ENCODE measurements at places on chromosomes 12 and 14. TPM values are rescaled to one million over a fixed set of nuclear protein-coding genes. Genes with fewer than 3 reads are reported as not detected.
A peak's percentile ranks its signal among the peaks of the same experiment; 100 is the strongest.

GRCh38 chr12:31485571-31485970 is 105.4 kb downstream of the DENND5B start:
- no peak overlapping the region for H3K27ac ChIP-seq
- no peaks in the 10 kb centered on the region for H3K36me3 ChIP-seq
- H3K4me1 ChIP-seq = no peaks in the 10 kb centered on the region
- H3K4me3 ChIP-seq = no peak overlapping the region

Gene BCL2L14
- 1.9 TPM for total RNA-seq

DNA sequence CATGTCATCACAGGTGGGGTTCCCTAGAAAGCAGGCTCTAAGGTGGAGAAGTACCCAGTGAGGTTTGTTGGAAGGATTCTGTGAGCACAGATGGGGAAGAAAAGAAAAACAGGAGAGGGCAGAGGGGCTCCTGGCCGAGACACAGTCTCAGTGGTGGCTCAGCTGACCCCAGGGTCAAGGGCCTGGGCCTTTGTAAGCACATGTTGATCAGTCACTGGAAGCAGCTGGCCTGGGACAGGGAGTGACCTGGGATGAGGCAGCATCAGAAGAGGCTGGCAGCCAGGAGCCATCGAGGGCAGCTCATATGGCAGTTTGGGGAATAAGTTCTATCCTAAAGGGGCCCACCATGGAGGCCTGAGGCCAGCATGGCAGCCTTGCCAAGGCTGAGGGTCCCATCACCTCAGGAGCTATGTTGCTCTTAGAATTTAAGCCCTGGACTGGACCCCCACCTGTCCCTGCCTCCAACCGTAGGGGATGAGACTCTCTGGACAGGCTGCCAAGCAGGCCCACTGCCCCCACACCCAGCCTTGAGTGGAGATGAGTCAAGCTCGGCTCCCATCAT is 6.3 kb upstream of the TMEM179 start:
- H3K27ac ChIP-seq = no peak overlapping the region
- DNase-seq = no peak
- H3K27me3 ChIP-seq = peaks cover 3% of the 10 kb centered on the region
- H3K36me3 ChIP-seq = no peaks in the 10 kb centered on the region
- no peaks in the 10 kb centered on the region for H3K4me1 ChIP-seq

Gene SERPINA6
- total RNA-seq = not detected

DNA sequence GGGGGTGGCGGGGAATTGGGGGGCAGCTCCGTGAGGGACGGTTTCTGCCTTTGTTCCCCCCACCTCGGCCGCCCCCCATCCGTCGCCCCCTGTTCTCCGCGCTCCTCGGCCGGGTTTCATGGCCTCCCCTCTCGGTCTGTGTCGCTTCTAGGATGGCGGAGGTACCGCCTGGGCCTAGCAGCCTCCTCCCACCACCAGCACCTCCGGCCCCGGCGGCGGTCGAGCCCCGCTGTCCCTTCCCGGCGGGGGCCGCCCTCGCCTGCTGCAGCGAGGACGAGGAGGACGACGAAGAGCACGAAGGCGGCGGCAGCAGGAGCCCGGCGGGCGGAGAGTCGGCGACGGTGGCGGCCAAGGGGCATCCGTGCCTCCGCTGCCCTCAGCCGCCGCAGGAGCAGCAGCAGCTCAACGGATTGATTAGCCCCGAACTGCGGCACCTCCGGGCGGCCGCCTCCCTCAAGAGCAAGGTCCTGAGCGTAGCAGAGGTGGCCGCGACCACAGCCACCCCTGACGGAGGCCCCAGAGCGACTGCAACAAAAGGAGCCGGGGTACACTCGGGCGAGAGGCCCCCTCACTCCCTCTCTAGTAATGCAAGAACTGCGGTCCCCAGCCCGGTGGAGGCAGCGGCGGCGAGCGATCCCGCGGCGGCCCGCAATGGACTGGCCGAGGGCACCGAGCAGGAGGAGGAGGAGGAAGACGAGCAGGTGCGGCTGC is 575 bp downstream of the NAA30 start:
- DNase-seq = peak; percentile 60
- no peaks in the 10 kb centered on the region for H3K36me3 ChIP-seq
- H3K4me1 ChIP-seq = peaks cover 42% of the 10 kb centered on the region
- peak overlapping the region; percentile 83 for H3K27ac ChIP-seq
- no peaks in the 10 kb centered on the region for H3K27me3 ChIP-seq

- no peaks in the 10 kb centered on the region for H3K27me3 ChIP-seq
- no peak for DNase-seq
- H3K27ac ChIP-seq = no peak overlapping the region
- H3K36me3 ChIP-seq = no peaks in the 10 kb centered on the region
- H3K4me3 ChIP-seq = no peak overlapping the region
These were observed 60.8 kb upstream of the EEA1 start for GRCh38 chr12:92989715-92990484.

DNA sequence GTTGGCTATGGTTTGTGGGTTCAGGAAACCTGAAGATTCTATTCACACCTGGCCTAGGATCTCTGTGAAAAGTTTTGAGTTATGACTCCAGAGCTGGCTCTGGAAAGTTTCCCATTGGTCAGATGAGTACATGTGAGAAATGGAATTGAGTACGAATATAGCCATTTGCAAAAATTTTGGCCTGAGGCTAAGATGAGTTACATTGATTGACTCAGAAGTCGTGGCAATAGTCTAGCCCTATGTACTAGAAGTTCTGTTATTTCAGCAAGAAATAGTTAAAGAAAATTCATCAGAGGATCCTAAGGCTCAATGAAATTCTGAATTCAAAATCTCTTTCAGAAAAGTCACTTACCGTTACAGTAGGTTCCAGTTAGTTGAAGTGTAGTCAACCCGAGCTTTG is 109.9 kb downstream of the PTCSC3 start:
- H3K4me3 ChIP-seq = no peak overlapping the region
- no peaks in the 10 kb centered on the region for H3K27me3 ChIP-seq
- no peaks in the 10 kb centered on the region for H3K4me1 ChIP-seq
- H3K27ac ChIP-seq = no peak overlapping the region
- no peaks in the 10 kb centered on the region for H3K36me3 ChIP-seq

- peaks cover 52% of the 10 kb centered on the region for H3K4me1 ChIP-seq
- peak overlapping the region; percentile 92 for H3K27ac ChIP-seq
- H3K4me3 ChIP-seq = peak overlapping the region; percentile 97
- H3K36me3 ChIP-seq = peaks cover 8% of the 10 kb centered on the region
- no peak for DNase-seq
- no peaks in the 10 kb centered on the region for H3K27me3 ChIP-seq
These were observed 1.0 kb upstream of the TBK1 start for GRCh38 chr12:64450711-64451486.

DNA sequence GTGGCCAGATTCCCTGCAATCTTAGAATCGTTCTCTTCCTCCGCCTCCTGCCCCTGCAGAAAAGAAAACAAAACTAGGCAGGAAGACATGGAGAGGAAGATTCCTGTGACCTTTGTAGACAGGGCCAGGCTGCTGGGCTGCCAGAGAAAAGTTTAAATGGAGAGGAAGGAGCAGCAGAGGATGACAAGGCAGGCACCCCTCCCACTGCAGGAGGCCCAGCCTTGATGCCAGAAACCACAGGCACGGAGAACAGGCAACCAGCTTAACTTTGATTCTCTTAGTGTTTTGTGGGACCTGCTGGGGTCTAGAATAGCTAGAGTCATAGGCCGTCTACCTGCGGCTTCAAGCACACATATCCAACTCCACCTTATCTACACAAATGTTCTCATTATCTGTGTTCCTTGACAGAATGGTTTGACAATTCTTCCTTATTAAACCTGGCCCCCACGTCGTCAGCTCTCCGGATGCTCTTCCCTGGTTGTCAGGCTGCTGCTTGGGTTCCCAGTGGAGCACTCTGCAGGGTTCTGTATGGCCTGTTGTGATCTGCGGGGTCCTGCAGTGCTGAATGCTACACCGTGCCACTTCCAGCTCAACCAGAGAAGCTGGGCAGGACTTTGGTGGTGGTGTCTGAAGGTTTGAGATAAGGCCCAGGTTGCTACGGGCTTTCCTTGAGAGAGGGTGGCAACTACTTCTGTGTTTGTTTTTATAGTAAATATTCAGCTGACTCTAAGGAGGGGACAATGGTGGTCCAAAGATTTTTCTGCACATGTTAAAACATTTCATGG is 609.5 kb downstream of the AACS start:
- H3K4me3 ChIP-seq = no peak overlapping the region
- H3K27ac ChIP-seq = no peak overlapping the region

Gene CCDC197
- not detected for total RNA-seq

DNA sequence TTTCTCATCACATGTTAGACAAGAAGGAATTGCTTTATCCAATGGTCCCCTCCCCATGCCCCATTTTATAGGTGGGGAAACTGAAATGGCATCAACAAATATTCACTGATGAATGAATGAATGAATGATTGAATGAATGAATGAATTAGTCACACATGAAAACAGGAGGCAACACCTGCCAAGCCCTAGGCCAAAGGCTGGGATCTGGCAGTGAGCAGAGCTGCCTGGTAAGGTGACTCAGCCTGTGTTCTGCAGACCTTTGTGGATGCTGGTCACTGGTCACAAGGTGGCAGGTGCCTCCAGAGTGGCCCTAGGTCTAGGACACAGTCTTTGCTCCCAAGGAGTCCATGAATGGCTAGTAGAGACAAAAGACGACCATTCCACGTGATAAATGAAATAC is 188.4 kb downstream of the RBM19 start:
- no peaks in the 10 kb centered on the region for H3K4me1 ChIP-seq
- no peaks in the 10 kb centered on the region for H3K36me3 ChIP-seq
- no peaks in the 10 kb centered on the region for H3K27me3 ChIP-seq
- H3K4me3 ChIP-seq = no peak overlapping the region
- H3K27ac ChIP-seq = no peak overlapping the region

Gene RPS6KA5
- total RNA-seq = 44.7 TPM

DNA sequence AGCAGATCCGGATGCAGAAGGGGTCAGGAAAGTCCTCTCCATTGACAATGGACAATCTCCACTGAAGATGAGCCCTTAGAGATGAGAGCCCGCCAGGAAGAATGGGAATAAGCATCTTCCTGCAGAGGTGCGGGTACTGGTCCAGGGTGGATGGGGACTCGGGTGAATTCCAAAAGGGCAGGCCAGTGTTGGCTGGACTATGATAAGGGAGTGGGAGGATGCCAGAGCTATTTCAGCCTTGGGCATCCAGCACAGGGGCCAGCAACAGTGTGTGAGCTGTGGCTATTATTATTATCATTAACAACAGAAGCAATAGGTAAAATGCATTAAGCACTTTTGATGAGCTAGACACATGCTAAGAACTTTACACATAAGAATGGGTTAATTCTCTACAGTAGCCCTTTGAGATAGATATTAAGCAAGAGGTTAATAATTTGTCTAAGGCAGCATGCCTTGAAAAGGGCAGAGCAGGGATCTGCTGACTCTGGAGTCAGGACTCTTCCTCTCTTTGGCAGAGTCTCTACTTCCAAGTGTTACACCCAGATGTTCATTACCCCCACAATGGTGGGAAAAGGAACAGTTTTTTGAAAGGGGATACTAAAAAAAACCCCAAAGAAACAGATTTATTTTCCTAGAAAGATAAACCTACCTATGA is 55.2 kb downstream of the PRICKLE1 start:
- no peak for DNase-seq
- H3K36me3 ChIP-seq = no peaks in the 10 kb centered on the region
- H3K27ac ChIP-seq = no peak overlapping the region
- no peak overlapping the region for H3K4me3 ChIP-seq

GRCh38 chr12:62618319-62618718 is 151.7 kb downstream of the MON2 start:
- no peak overlapping the region for H3K27ac ChIP-seq
- DNase-seq = no peak
- H3K36me3 ChIP-seq = no peaks in the 10 kb centered on the region
- no peaks in the 10 kb centered on the region for H3K4me1 ChIP-seq
- H3K4me3 ChIP-seq = no peak overlapping the region
- no peaks in the 10 kb centered on the region for H3K27me3 ChIP-seq

DNA sequence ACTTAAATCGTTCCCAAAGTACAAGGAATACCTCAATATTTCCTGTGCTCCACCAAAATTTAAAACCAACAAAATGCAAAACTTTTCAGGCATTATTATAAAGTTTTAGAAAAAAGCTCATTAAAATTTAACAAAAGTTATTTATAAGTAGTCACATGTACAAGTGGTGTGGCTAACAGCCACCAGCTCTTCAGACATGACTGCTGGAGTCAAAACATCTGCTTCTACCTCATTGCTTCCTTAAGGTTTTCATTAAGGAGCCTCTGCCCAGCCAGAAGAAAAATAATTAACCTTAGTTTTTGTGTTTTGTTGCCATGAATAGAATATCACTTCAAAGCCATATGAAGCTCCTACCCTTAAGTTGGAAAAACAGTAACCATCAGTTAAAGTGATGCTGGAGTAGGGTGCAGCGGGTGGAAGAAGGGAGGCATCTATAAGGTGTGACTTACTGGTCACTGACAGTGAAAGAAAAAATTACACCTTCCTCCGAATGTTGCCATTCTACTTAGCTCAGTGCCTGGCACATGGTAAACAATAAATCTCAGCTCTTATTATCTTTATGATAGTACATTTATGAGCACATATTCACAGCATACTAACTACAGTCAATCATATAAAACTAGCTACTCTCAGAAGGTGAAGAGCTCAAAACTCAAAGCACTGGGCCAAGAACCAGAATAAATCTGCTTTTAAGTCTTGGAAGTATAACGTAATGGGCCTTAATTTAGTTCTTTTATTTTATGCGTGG is 57.7 kb downstream of the GALC start:
- no peak overlapping the region for H3K27ac ChIP-seq
- no peak overlapping the region for H3K4me3 ChIP-seq
- H3K36me3 ChIP-seq = peaks cover 15% of the 10 kb centered on the region
- peaks cover 6% of the 10 kb centered on the region for H3K4me1 ChIP-seq
- no peaks in the 10 kb centered on the region for H3K27me3 ChIP-seq
- no peak for DNase-seq
